Adrenal gland (tissue), 19 donors: ENCODE measurements at places on chromosomes 5 and 9. TPM values are rescaled to one million over a fixed set of nuclear protein-coding genes. Genes with fewer than 3 reads are reported as not detected.

GRCh38 chr5:138543730-138544104 lies 681 bp upstream of the ETF1 start:
- no peak for DNase-seq

SH3PXD2B gene
- 28.4 TPM for polyA plus RNA-seq

DNA sequence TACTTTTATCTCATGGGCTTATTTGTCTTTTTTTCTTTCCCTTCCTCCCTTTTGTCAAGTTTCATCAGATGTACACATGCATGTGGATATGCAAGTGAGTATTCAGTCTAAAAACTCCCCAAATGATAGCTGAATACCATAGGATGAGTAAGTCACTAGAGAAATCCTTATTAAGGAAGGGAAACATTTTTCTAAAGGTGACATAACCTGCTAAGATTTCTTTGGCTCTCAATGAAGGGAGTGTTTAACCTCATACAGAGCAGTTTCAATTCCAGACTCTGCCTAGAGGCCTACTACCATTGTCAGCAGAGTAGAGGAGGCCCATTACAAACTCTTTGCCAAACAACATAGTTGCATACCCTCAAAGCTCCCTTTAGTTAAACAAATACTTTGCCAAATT lies 192.4 kb downstream of the ARHGEF28 start:
- DNase-seq = no peak

ORM1 gene
- 3.3 TPM for polyA plus RNA-seq

DNA sequence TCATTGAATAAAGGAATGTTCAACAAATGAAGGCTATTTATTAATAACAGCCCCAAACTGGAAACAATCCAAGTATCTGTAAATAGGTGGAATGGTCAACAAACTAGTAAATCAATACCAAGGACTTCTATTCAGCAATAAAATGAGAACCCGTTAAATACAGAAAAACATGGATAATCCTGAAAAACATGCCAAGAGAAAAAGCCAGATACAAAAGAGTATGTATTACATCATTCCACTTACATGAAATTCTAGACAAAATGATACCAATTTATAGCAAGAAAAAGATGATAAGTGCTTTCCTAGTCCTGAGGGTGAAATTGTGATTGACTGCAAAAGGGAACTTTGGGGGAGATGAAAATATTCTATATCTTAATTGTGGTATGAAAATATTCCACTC lies 3.1 kb downstream of the PJA2 start:
- no peak for DNase-seq
